ENCODE measurements at places on chromosomes 16 and 17.

DNA sequence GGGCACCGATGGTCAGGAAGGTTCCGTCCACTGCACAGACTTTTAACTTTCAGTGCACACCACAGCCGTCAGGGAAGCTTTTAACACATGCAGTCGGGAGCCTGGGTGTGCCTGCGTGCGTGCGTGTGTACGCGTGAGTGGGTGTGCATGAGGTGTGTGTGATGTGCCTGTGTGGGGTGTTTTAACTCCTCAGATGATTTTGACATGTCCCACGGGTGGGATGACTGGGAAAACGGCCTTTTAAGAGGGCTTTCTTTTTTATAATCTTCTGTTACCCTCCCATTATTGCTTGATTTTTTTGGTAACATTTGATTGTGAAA is 152.7 kb upstream of the CHMP6 start:
- no peak for DNase-seq

- DNase-seq = no peak
Observed at GRCh38 chr16:55501549-55502322, 7.1 kb upstream of the LPCAT2 start.

DNA sequence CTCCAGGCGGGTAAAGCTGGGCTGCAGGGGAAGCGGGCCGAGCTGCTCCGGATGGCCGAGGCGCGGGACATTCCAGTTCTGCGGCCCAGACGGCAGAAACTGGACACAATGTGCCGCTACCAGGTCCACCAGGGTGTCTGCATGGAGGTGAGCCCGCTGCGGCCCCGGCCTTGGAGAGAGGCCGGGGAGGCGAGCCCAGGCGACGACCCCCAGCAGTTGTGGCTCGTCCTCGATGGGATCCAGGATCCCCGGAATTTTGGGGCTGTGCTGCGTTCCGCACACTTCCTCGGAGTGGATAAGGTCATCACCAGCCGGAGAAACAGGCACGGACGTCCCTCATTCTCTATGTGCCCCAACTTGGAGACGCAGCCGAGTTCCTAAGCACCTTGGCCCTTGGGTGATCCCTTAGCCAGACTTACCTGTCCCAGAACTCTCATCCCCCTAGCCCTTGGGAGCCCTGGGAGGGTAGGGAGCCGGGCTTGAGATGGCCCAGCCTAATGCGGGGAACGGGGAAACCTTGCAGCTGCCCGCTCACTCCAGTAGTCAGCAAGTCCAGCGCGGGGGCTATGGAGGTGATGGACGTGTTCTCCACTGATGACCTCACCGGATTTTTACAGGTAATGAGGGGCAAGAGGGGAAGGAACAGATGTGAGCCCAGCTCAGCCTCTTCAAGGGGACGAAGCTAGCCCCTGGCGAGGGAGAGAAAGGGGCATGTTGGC is 806 bp downstream of the MRM1 start:
- DNase-seq = peak; percentile 18

DNA sequence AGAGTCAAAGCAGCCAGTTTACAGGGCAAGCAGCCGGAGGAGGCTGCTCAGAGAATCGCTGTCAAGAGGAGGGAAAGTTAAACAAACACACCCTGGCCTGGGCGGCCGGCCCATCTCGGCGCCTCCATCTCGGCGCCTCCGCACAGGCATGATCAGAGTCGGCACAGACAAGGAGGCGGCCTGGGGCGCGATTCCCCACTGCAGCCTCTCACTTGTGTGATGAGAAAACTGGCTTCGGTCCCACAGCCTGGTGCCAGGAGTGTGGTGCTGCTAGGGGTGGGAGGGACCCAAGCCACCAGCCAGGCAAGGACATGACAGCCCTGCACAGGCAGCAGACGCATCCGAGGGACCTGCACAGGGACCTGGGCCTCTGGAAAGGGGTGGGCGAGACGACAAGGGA is 17.7 kb downstream of the SLC38A10 start:
- DNase-seq = no peak

DNA sequence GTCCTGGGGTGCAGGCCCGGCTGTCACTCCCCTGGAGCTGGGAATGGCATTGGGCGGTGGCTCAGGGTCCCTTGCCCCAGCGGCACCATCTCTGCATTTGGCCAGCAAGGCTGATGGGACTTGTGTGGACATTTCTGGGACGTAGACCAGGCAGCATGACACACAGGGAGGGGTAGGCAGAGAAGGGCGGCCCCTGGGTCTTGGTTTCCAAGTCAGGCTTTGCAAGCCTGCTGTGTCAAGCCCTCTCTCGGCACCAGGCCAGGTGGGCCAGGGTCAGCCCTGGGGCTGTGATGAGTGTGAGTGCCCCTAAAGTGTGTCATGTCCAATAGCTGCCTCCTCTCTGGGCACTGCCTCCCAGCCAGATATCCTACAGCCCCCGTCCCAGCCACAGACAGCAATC is 335.2 kb downstream of the SEC14L1 start:
- DNase-seq = no peak

All from stimulated activated CD4-positive, alpha-beta T cell treated with anti-CD3 and anti-CD28 coated beads, Interleukin-12 subunit alpha, Interleukin-12 subunit beta, amount 100 ng/mL, for 4 hours (primary cell).